NCI-H2227 treated with DMSO at 0.1 percent for 48 hours (cell line): ENCODE measurements at places on chromosomes 16 and 17.

GRCh38 chr17:48027322-48027981 lies 10.1 kb downstream of the COPZ2 start:
- no peak for DNase-seq

DNA sequence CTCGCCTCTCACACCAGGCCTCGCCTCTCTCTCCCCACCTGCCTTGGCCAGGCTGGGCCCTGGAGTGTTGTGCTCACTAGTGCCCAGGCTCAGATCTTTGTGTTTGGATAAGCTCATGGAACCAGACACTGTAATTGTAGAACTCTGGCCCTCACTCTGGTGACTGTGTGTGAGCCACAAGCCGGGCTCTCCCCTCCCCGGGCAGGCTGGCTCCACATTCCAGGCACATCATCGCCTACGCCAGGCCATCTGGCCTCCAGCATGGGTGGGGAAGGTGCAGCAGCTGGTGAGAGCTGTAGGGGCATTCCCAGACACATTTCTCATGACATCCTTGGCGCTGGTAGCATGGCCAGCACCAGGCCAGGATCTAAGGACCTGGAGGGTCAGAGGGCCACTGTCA lies 202.3 kb downstream of the RAB11FIP4 start:
- no peak for DNase-seq

DNA sequence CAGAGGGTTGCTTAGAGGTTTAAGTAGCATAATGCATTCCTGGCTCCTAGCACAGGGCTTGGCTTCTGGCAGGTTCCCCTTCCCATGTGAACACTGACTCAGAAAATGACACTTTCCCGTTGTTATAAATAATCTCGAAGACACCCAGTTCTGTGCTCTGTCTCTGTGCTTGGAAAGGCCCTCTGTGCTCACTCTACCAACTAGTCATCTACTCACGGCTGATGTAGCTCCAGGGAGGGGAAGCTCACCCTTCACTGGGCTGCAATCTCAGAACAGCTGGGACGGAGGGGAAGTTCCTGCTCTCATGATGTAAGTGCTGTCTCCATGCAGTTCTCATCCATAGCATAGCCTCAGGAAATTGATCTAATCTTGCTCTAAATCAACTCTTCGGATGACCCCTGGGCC lies 230.5 kb upstream of the ASIC2 start:
- no peak for DNase-seq

DNA sequence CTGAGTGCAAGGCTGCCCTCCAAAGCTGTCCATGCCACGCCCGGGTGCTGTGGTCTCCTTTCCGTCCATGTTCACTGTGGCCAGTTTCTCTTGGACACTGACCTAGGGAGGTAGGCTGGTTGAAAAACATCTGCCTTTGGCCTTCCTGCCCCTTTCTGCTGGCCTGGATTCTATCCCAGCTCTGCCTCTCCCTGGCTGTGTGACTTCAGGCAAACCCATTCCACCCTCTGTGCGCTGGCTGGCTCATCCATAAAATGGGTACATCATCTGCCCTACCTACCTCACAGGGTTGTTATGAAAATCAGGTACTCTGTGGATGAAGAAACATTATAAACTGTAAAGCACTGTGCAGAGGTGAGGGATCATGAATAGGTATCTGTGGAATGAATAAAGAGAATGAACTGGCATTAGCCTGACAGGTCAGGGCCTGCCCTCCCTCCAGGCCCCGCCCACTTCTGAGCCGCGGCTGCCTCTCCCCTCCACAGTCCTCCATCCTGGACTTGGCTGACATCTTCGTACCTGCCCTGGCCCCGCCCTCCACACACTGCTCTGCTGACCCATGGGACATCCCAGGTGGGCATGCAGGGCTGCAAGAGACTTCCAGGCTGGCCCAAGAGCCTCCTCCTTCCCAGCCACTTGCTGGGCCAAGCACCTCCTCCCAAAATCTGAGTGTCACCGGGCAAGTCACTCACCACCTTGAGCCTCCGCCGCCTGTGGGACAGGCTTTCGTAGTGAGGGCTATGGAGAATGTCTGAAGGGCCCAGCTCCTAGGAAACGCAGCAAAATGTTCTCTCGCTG lies 7.0 kb upstream of the SPATA20 start:
- no peak for DNase-seq

DNA sequence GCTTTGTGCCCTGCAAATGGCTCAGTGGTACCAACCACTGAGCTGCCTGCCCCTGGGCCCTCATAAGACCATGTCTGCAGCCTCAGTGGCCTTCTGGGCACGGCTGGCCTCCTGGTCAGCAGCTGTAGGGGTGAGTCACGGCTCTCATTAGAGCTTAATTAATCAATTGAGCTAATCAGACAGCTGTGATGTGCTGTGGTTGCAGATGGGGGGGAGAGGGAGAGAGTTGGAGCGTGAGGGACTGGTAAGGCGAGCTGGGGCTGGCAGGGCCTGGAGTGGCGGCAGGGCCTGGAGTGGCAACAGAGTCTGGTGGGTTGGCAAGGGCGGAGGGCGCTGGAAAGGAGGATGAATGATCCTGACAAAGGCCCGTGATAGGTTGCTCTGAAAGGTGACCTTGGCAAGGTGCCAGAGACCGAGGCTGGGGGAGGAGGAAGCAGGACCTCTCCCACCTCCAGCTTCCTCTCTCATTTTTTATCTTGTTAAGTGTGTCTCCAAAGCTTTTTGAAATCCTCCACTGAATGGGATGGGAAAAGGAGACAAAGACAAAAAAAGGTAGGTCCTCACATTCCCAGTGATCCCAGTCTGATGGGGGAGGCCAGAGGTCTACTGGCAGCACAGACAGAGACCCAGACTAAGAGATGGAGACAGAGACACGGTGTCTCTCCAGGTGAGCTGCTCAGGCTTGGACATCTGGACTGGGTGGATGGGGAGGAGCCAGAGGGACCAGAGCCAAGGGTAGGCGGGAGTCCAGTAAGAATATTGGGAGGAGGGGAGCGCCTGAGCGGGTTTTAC lies 41.6 kb downstream of the DCAKD start:
- no peak for DNase-seq
